Activated naive CD4-positive, alpha-beta T cell (primary cell): ENCODE measurements at places on chromosomes 5 and 9.

- no peak for DNase-seq
Measured at GRCh38 chr5:82931110-82931509, 146.1 kb downstream of the TMEM167A start.

DNA sequence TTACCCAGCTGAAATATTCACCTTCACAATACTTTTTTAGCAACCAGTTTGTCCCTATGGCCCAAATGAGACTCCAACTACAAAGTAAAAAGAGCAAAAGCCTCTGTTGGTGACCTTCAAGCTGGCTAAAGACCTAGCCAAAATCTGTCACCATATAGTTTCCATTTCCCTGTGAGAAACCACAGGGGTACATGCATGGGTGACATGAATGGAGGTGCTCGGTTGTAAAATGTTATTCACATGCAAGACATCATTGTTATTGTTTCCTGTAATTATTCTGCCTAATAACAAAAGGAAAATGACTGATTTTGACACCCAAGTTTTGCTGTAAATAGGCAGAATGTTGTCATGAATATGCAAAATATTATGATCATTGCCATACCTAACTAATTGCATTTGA lies 285.3 kb downstream of the ZNF608 start:
- DNase-seq: no peak

DNA sequence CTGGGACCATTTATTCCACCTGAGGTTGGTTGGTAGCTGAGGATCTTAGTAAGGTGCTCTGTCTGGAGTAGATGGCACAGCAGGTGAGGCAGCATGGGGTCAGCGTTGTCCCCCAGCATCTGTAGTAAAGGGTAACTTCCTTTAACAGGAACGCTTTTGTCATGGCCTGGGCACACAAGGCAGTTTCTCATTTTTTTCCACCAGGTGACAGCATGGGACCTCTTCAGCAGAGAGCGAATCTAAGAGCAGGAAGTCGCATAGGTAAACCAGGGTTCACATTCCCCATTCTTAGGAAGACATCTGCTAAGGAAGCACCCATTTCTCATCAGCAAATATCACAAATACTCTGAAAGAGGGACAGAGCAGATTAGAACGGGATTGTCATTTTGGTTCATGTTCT lies 56.5 kb downstream of the GPR107 start:
- DNase-seq: no peak

DNA sequence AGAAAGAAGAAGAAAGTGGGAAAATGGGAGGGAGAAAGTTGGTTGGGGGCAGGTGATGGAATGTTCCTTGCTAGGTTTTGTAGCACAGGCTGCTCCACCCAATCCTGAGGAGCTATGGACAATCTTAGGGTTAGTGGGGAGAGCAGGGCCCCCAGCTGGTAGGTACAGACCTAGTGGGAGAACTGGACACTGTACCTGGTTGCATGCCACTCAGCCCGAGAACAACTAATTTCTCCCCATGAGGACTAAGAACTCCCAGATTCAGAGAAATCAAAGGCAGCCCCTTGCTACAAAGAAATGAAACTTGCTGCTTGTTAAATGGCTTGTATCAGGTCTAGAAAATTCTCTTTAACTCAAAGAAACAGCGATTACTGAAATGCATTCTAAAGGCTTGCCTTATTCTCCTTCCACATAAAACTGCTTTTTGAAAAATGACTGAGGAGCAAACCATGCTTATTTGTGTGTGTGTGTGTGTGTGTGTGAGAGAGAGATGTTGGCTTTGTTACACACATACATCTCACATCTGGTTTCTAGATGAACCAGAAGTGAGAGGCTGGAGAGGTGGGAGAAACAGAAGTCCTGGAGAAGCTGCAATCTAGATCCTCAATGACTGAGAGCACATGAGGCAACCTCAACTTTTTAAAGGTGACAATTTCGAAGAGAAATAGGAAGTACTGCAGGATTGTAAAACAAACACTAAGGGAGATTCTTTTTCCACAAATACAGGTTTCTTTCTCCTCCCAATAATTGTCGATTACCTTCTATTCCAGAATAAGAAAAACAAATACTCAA lies 28.9 kb downstream of the FYB1 start:
- no peak for DNase-seq

DNA sequence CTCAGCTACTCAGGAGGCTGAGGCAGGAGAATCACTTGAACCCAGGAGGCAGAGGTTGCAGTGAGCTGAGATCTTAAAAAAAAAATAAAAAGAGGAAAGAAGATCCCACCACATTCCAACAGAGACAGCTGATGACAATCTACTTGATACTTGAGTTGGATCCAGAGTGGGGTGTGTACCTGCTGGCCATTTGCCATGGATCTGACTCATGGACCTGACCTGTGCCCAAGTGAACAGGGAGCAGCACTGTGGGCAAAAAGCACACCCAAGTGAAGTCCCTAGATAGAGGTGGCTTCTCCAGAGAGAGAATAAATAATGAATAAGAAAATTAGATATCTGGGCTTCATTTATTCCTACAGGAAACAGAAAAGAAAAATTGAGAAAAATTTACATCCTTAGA lies 81.2 kb upstream of the MIER3 start:
- DNase-seq: no peak

DNA sequence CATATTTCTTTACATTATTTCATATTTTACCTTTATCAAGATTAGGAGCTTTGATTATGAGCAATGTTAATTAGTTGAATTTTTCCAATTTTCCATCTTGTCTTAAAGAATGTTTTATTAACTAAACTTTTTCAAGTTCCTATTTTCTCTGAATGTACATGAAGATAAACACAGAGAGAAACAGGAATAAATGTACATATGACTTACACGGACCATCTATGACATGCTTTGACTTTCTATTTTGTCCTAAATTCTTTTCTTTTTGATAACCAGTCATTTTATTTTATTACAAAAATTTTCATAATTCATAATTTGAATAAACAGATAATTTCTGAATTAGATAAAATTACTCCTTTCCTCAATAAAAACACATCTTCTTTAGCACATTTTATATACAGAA lies 1038.8 kb upstream of the ARRDC3 start:
- no peak for DNase-seq

DNA sequence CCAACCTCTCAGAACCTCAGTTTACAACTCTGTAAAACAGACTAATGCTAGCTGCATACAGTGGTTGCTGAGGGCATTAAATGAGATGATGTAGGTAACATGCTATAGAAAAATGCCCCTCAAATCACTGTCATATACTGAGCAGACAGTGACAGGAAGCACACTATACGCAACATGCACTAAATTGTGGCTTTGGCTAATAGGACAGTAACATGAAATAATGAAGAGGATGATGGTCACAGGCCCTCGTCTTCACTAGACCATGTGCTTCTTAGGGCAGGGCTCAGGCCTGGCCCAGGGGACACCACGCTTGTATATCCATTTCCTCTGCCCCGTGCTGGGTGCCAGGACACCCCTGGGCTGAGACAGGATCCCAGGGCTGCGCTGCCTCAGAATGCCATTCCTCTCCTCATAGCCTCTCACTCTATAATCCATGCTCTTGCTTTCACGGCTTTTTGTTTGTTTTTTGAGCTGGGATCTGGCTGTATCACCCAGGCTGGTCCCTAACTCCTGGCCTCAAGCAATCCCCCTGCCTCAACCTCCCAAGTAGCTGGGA lies 18.9 kb downstream of the CSF1R start:
- DNase-seq: no peak

DNA sequence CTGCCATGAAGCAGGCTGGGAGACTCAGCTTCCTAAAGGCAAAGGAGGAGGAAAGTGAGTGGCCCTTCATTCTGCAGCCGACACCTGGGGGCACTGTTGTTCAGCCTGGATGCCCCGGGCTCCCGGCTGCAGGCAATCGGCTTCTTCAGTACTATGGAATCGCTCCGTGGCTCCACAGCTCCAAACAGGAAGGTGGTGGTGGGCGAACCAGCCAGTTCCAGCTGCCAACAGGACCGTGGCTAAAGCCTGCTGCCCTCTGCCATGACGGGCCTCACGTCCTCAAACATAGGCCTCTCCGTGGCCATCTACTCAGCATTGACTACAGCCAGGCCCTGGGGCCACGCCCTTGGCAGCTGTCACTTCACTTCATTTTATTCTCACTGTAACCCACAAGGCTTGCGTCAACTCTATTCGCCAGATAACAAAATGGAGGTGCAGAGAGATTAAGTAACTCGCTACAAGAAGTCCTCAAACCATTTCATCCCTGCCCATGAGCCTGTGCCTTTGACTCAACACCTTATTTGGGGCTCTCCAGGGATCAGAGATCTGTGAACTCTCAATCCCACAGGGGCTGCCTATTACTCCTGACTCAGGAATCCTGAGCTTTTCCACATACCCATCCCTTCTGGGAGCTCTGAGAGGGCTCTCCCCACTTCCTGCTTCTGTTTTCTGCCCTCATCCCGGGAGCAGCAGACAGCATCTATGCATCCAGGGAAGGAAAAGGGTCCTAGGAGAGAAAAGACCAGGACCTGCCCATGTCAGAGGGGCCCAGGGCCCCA lies 38.0 kb downstream of the PAX5 start:
- peak; percentile 18 for DNase-seq

DNA sequence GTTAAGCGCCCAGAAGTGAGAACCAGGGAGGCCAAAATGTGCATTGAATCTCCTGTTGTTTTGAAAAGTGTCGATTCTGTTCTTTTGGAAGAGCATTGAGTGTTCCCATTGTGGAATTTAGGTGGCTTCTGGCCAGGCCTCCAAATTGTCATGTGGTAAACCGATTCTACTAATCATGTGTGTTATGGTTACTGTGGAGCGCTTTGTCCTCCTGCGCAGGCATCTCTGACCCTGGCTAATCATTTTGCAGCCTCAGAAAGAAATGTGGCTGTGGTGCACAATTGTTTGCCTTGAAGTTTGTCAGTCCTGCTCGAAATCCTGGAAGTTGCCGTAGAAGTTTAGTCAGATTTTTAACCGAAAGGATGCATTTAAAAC lies 121.3 kb downstream of the RASGRF2 start:
- DNase-seq: no peak

GRCh38 chr5:116377276-116378006 lies 197.2 kb downstream of the SEMA6A start:
- no peak for DNase-seq

- DNase-seq: no peak
Measured at GRCh38 chr5:147567917-147568598, 58.2 kb upstream of the DPYSL3 start.

- DNase-seq: no peak
Measured at GRCh38 chr5:73120222-73121118, at the start of gene TMEM171. TMEM171 (plus strand) TSS chr5:73120575; CDS start chr5:73123374, 2,799 bp downstream.

DNA sequence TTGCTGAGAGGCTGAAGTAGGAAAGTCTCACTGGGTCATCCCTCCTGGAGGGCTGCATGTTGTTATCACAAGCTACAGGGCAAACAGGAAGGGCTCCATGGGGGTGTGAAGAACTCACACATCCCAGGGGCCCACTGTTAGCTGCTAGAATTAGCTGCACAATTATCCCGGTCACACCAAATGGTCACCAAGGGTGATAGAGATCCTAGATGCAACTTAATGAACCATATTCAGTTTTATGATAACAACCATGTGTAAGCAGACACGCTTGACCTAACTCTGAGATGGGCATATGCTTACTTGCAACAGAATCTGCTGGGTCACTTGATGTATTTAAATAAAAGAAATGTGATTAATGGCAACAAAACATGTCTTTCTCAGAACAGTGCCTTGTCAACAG lies 143.5 kb upstream of the C6 start:
- DNase-seq: no peak

DNA sequence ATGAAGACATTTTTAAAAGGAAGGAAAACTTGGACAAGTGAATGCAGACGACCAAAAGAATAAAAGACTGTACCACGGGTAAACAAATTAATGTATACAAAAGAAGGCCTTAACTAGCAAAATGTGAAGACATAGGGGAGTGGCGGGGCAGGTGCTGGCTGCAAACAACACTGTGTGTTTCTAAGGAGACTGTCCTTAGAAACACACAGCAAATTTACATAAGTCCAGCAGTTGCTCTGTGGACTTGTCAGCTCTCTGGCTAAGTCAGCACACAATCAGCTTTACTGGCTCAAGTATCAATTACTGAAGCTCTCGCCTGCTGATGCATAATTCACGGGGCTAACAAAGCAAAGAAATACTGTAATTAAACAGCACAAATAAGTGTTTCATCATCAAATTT lies 24.8 kb downstream of the PTBP3 start:
- no peak for DNase-seq

DNA sequence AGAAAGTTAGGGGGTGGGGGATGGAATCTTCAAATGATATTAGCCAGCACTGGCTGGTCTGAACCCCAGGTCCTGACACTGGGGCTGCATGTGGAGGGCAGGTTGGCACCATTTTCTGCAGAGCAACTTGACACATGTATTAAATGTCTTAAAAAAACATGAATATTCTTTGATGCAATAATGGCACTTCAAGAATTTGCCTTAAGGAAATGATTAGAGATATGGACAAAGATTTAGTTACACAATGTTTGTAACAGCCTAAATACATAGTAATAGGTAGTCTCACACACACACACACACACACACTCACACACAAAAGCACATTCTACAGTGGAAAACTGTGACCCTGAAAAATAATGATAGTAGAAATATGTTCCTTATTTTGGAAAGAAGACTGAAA lies 3.6 kb downstream of the SVEP1 start:
- DNase-seq: no peak

DNA sequence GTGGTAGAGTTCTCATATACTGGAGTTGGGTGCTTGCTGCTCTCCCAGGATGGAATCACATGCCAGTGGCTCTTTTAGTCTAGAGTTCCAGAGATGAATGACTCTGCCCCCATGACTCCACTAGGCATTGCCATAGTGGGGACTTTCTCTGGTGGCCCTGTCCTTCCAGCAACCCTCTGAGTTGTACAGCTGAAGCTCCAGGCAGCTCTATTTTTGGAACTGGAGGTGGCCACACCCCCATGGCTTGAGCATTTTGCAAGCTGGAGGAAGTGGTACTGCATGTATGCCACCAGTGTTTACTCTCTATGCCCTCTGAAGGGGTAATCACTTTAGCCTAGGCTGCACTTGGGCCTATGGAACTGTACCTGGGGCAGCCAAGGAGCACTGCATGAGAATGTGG lies 112.6 kb downstream of the RANBP17 start:
- no peak for DNase-seq

- no peak for DNase-seq
Measured at GRCh38 chr5:52859628-52860027, 71.9 kb downstream of the ITGA1 start.
